ENCODE measurements at places on chromosomes 16 and 17. TPM values are rescaled to one million over a fixed set of nuclear protein-coding genes. Genes with fewer than 3 reads are reported as not detected.
A peak's percentile ranks its signal among the peaks of the same experiment; 100 is the strongest.

GRCh38 chr17:40303009-40303657 is 5.8 kb upstream of the RARA start:
- no peak for DNase-seq
- H3K27me3 ChIP-seq, result no peaks in the 10 kb centered on the region
- H3K27ac ChIP-seq, result no peak overlapping the region
- peaks cover 18% of the 10 kb centered on the region for H3K4me1 ChIP-seq
- no peak overlapping the region for H3K4me3 ChIP-seq

DNA sequence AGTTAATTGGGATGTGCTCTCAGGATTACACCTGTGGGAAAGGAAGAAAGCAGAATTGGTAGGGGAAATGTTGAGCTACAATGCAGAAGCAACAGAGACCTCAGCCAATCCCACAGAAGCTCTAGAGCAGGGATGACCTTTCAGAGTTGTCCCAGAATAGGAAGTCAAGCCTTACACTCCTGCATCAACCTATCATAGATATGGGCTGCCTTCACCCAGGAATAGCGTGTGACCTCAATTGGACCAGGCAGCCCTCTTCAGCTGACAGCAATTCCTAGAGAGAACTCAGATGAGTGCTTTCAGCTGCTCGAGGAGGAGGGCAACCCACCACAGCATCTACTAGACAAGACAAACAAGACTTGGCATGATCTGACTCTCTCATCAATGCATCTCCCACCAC is 189.7 kb downstream of the TMEM132E start:
- no peak overlapping the region for H3K4me3 ChIP-seq
- no peak overlapping the region for H3K27ac ChIP-seq
- no peaks in the 10 kb centered on the region for H3K4me1 ChIP-seq
- DNase-seq, result no peak
- H3K36me3 ChIP-seq, result no peaks in the 10 kb centered on the region

DNA sequence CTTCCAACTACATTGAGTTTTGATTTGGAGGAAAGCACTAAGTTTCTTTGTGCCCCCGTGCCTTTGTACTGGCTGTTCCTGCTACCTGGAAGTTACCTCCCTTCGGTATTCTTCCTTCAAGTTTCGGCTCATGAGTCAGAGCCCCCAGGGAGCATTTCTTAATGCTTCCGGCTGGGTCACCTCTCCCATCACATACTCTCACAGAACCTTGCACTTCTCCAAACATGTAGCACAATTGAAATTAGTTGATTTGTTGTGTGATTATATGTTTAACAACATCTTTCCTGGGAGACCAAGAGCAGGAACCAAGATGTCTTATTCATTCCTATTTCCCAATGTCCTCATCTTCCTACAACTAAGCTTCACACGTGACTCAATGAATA is 158.6 kb upstream of the CDH5 start:
- no peak overlapping the region for H3K27ac ChIP-seq
- no peaks in the 10 kb centered on the region for H3K4me1 ChIP-seq
- H3K4me3 ChIP-seq, result no peak overlapping the region
- H3K27me3 ChIP-seq, result no peaks in the 10 kb centered on the region
- no peak for DNase-seq

GRCh38 chr17:44221084-44221861 is 1.8 kb upstream of the UBTF start:
- peaks cover 3% of the 10 kb centered on the region for H3K36me3 ChIP-seq
- peak overlapping the region; percentile 97 for H3K4me3 ChIP-seq
- H3K4me1 ChIP-seq, result no peaks in the 10 kb centered on the region
- peak; percentile 89 for DNase-seq

GRCh38 chr17:44350733-44351226 is 5.7 kb downstream of the GRN start:
- H3K36me3 ChIP-seq, result no peaks in the 10 kb centered on the region
- no peak overlapping the region for H3K4me3 ChIP-seq
- H3K27ac ChIP-seq, result no peak overlapping the region
- H3K4me1 ChIP-seq, result no peaks in the 10 kb centered on the region
- DNase-seq, result peak; percentile 73
- H3K27me3 ChIP-seq, result no peaks in the 10 kb centered on the region

Gene DRC3
- 0.88 TPM for total RNA-seq

Gene TMEM238L
- total RNA-seq, result not detected

Gene KRT9
- total RNA-seq, result not detected

Gene CCL1
- not detected for total RNA-seq

Measured in right lobe of liver (tissue), 6 donors.